Hematopoietic multipotent progenitor cell treated with erythropoietin and hydrocortisone succinate and interleukin-3 and kit ligand, for 15 days (in vitro differentiated cells): ENCODE measurements at places on chromosomes 5 and 9.

DNA sequence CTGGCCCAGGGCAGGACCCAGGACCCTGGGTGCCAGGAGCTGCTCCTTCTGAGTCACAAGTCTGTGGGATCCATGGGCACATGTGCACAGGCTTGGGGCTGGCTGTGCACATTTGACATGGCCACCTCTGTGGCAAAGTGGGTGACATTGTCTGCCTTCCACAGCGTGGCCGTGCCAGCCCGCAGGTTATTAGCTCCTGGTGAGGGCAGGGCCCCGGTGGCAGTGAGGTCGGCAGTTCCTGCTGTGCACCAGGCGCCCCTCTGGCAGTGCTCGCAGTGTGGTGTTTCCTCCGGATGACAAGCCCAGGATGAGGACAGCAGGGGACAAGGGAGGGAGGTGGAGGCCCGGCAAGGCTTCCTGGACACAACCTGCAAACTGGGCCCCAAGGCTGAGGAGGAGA is 60.5 kb downstream of the OLFM1 start:
- DNase-seq = no peak

- DNase-seq = no peak
These were observed 47.6 kb upstream of the HOMER1 start for GRCh38 chr5:79561525-79561893.

DNA sequence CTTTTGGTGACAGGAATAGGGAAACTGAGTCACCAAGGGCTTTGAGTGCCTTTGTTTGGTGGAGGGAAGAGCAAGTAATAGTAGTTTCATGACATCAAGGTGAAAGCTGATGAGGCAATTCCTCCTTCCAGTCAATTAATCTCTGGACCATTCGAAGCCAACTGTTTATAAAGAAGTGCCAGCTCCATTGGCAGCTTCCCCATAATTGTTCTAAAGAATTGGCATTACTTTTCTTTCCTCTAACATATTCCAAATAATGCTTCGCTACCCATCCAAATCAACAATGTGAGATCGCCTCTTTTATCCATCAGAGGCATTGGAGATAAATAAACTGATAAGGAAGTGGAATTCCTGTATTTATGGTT is 132.4 kb downstream of the NPR3 start:
- DNase-seq = no peak

- DNase-seq = no peak
These were observed 48.8 kb downstream of the PAPPA start for GRCh38 chr9:116202219-116202912.

GRCh38 chr9:99026956-99027298 is 78.0 kb upstream of the TGFBR1 start:
- DNase-seq = no peak

DNA sequence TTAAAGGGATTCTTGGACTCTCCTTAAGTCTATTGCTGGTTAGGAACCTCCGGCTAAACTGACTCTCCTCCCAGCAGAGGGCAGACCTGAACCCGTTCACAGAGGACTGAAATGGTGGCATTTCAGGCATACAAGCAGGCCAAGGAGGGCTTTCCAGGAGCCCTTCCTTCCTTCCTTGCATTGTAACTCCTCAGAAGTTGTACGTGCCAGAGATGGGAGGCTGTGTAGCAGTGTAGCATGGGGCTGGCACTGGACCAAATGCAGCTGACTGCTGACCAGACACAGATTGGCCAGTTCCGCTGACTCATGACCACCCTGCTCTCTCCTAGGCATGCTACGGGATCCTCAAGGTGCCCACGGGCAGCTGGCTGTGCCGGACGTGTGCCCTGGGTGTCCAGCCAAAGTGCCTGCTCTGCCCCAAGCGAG is 36.4 kb downstream of the JADE2 start:
- peak; percentile 21 for DNase-seq

DNA sequence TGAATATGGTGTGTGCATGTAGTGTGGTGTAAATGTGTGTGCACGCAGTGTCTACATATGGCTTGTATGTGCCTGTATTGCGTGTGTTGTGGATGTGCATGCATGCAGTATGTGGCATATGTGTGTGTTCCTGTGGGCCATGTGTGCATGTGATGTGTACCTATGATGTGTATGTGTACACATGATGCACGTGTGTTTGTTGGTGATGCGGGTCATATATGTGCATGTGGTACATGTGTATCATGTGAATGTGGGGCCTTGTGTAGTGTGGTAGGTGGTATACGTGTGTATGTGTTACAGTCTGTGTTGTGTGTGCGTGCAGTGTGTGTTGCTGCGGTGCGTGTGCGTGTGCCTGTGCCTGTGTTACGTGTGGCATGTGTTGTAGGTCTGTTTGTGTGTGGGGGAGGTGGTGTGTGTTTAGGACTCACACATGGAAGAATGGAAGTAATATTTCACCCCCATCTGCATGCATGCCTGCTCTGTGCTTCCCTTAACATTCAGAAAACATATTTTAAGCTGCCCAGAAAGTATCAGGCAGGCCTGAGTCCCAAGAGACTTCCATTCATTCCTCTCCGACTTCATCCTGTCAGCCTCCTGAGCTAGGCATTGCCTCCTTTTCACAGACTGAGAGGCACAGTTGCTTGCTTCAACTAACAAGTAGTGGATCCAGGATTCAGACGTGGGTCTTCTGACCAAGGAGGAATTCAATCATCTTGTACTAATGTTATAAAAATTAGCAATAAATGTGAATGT is 55.4 kb upstream of the RUFY1 start:
- no peak for DNase-seq

DNA sequence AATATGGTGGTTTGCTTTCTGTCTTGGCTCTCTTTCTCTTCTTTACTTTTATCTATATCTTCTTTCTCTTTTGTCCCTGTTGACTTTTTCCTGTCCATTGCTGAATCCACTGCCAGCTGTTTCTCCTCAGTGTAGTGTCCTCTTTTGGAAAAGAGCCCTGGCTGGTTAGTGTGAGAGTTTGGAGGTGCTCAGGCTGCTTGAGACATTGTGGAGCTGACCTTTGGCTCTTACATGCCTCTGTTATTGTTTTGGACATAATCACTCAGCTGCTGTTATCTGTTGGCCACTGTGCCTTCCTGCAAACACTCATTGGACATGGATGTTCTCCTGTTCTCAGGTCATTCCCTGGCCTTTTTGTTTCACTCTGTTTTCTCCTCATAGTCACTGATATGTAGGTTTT is 295.4 kb upstream of the RIOK2 start:
- DNase-seq = no peak

DNA sequence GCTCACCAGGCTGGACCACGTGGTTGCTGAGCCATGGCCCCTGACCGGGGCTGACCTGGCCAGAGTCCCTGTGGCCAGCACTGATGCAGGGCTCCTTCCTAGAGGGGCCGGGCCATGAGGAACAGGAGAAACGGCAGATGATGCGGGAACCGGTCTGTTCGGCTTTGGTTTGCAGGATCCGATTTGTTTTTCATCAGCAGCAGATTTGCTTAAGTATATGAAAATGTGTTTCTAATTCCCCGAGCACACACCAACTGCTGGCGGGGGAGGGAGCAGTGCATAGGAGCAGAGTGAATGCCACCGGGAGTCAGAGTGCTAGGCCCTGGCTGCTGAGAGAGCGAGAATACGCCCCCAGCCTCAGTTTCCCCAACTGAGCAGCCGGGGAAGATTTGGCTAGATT is 13.6 kb downstream of the NTNG2 start:
- DNase-seq = no peak

- DNase-seq = no peak
These were observed 20.1 kb upstream of the CKMT2 start for GRCh38 chr5:81213070-81213469.

DNA sequence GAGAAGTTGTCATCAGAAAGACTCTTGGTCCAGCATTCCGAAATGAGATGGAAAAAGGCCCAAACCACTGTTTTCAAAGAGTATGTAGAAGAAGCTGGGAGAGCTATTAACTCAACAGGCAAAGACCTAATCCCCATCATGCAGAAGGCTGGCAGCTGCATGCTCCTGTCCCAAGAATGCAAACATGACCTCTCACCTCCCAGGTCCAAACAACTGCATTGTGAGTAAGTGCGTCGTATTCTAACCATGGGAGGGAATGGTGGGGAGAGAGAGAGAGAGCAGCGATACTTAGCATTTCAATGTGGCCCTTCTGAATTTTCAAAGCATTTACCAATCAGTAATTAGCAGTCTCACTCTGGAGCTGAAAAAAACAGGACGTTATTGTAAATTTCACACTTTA is 27.6 kb downstream of the TRPC7 start:
- no peak for DNase-seq

DNA sequence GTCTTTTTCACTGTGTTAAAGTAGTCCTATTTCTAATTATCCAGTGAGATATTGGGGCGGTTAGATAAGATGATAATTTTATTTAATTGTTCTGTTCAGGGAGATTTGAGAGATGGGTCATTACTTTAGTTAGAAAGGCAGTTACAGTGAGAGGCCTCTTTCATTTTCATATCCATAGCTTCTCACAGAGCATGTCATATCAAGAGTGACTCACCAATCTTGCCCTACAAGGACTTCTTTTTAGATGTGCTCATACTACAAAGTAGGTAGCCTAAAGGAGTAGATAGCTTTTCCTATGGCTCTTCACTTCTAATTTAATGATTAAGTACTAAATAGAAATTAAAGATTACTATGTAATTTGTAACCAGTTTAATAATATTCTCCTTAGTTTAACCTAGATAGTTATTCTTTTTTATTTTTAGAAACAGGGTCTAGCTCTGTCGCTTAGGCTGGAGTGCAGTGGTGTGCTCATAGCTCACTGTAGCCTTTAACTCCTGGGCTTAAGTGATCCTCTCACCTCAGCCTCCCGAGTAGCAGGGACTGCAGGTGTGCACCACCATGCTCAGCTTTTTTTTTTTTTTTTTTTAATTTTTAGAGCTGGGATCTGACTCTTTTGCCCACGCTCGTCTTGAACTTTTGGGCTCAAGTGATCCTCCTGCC is 71.0 kb downstream of the FER start:
- DNase-seq = no peak

DNA sequence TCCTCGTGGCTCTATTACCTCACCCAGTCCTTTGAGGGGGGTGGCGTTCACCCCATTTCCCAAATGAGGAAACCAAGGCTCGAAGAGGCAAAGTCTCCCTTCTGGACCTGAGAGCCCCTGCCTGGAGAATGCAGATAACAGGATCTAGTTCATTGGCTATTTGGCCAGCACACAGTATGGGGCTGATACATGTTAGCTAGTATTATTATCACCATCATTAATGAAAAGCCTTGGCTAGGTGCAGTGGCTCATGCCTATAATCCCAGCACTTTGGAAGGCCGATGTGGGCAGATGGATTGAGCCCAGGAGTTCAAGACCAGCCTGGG is 4.3 kb downstream of the SH3GLB2 start:
- DNase-seq = no peak

GRCh38 chr5:151014680-151015343 is 5.6 kb upstream of the GPX3 start:
- DNase-seq = no peak

- DNase-seq = no peak
These were observed 2.4 kb upstream of the STOM start for GRCh38 chr9:121372239-121373010.

GRCh38 chr9:8221462-8221861 is 421.9 kb upstream of the DMAC1 start:
- no peak for DNase-seq

DNA sequence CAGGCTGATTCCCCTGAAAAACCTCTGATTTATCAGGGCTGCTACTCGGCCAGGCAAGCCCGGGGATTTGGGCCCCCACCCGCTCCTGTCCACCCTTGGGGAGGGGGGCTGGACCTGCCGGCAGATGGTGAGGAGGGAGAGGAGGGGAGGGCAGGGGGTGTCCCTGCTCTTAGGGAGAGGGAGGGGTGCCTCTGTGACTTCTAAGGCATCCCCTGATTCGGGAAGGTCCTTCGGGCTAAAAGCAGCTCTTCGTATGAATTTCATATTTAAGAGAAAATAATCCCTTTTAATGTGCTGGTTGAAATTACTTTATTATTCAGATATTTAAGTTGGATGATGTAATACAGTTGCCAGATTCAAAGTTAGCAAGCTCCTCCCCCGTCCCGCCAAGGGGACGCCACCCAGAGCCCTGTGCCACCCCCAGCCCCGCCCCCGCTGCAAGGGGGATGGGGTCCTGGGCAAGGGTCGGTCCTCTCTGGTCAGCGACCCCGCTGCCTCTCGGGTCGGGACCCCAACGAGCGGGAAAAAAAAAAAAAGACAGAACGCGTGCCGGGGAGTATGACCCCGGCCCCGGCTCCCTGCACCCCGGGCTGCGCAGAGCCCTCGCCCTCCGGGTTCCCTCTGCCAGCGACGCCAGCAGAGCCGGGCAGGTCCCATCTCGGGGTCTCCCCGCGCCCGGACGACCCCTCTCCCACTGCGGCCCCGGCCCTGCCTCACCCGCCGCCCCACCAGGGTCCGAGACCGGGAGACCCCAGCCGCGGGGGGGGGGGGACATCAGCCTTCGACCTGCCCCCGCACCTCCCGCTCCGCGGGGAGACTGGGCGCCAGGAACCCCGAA is 12.4 kb downstream of the LHX3 start:
- peak; percentile 75 for DNase-seq

DNA sequence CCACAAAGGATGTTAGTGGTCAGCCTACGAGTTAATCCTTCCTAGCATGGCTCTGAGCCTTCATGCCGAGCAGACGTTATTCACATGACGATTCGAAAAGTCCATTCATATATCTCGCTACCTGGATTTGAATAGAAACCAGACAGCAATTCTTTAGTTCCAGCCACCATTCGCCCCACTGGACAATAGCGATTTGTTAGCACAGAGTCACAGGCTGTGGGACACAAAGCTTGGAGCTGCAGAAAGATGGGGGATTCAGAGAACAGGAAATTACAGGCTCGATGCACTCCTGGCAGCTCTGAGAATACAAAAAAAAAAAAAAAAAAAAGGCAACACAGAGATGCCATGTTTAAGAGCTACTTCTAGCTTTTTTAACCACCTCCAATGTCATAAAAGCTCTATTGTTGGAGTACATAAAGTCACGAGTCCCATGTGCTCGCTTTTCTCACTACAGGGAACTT is 110.7 kb downstream of the NR6A1 start:
- DNase-seq = peak; percentile 8

- DNase-seq = no peak
These were observed 65.8 kb upstream of the DAPK1 start for GRCh38 chr9:87431837-87432236.

DNA sequence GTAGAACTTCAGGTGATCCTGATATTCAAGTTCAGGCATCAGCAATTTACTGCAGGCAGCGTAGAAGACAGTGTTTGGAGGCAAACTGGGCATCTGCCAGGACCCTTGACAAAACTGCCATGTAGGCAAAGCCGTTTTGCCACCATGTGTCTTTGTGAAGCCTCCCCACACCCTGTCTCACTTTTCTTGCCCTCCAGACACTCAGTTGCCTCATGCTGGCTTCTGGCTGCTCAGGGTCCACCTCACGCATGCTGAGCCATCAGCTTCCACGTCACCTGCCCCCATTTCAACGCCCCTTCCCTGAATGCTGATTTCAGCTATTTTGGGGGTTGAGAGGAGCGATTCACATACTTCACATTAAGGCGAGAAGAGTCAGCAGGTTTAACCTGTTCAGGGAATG is 165.2 kb upstream of the KLF9 start:
- no peak for DNase-seq
